NCI-H460 (cell line): ENCODE measurements at places on chromosomes 3 and 15.

DNA sequence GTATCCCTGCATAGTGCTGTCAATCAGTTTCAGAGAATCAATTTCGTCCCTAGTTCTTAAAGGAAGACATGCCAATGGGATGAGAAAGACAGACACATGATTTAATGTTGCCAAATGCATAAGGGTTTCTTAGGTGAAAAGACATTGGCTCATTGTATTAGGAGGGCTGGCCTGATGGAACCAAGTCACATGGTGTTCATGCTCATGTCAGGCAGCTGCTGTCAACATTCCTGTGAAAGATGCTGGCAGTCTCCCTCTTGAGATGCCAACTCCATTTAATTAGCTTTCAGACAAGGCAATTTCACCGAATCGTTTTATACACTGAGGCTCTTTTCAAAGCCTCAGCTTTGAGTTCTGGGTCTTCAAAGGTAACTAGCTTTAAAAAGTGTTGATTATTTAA, 16.1 kb upstream of the IL1RAP start:
- no peak for DNase-seq

DNA sequence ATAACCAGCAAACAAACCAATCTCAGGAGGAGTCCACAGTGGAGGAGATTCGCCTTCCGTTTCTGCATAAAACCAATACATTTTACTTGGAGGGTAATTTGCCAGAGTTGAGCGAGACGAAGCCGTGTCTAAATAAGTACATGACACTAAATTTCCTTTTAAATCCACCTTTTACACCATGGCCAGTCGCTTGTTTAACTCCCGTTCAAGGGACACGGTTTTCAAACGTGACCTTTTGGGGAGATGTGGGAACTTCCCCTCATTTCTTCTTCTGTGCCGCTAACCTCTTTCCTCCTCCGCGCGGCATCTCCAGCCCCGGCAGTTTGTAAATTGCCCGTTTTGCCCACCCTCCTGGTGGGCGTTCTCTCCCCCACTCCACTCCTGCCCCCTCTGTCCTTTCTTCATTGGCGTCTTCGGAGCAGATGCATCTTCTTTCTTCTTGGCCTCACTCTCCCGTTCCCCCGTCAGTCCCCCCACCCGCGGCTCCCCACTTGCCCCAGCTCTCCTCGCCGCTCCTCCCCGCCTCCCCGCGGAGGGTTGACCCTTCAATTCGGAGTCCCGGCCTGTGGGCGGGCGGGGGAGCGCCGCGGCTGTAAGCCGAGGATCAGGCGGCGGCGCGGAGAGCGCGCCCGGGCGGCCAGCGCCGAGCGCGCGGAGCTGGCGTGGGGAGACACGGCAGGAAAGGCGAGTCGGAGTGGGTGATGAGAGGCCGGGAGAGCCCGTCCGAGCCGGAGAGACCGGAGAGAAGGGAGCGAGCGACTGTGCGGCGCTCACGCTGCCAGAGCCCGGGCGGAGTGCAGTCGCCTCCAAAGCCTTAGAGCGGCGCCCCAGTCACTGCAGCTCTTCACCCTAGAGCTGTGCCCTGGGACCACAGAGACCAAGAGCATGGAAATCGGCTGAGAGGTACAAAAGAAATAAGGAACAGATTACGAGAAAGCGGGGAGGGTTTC, at the start of gene NLGN1:
Gene NLGN1, plus strand, starts transcription at position 584 of the 950 bp plus-strand sequence.
- DNase-seq, result peak; percentile 34

DNA sequence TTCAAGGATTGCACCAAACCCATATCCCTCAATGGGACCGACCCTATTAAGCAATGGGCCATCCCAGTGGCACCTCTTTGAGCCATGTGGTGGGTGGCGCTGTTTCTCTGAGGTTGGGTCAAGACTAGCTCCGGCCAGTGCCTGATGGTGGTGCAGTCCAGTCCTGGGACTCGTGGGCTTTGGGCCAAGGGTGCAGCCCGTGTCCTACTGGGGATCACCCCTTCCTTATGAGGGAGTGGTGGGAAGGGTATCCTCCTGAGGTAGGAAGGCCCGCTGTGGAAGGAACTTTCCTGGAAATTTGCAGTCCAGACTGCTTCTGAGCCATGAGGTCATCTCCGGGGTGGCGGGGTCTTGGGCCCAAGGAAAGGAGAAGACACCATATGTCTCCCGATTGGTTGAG, 231.6 kb downstream of the SNRPN start:
- DNase-seq, result no peak

DNA sequence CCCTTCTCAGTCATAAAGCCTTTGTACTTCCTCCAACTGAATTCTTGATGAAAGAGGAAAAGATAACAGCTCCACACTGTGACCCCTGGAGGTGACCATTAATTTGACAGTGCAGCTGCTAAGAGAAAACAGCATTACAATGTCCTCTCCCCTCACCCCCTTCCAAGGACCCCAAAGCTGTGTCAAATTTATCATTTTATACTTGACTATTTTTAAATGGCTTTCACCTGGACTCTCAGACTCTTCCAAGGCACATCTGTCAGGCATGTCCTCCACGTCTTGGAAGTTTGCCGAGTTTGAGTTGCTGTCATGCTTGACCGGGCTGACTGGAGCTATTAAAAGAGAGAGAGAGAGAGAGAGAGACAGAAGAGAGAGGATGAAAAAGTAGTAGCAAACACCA, 236.5 kb downstream of the WDR72 start:
- no peak for DNase-seq

GRCh38 chr3:186151077-186151971, 42.4 kb upstream of the ETV5 start:
- DNase-seq, result no peak

GRCh38 chr3:146305808-146306423, 55.0 kb upstream of the PLSCR4 start:
- DNase-seq, result no peak
